ENCODE measurements at places on chromosomes 12 and 14.

- no peak for DNase-seq
These were observed 11.2 kb upstream of the LBHD2 start for GRCh38 chr14:103072595-103073366.

DNA sequence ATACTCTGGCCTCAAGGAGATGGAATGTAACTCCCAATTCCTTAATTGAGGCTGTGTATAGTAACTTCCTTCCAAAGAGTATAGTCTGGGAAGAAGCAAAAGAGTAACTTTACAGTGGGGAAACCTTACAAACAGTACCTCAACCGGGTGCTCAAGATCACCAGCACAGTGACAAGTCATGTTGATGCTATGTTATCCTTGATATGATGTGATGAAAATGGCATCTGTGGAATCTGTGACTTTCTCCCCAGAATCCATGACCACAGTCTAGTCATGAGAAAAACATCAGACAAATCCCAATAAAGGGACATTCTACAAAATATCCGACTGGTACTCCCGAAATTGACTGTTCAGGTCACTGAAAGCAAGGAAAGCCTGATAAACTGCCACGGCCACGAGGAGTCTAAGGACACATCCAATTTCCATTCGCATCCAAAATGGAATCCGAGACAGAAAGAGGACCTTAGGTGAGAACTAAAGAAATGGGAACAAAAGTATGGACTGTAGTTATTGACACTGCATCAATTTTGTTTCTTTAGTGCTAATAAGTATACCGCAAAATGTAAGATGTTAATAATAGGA lies 97.3 kb upstream of the FRMD6 start:
- no peak for DNase-seq

GRCh38 chr14:31877255-31877798 lies 199.8 kb upstream of the ARHGAP5 start:
- DNase-seq = no peak

GRCh38 chr12:60981473-60981872 lies 1278.7 kb upstream of the USP15 start:
- no peak for DNase-seq
